DND-41 (cell line): ENCODE measurements at places on chromosomes 7 and 10.
A peak's percentile ranks its signal among the peaks of the same experiment; 100 is the strongest.

GRCh38 chr10:13699216-13699615, 112.5 kb downstream of the PRPF18 start:
- no peak overlapping the region for H3K4me3 ChIP-seq
- DNase-seq = no peak
- H3K36me3 ChIP-seq = peaks cover 70% of the 10 kb centered on the region
- H3K4me1 ChIP-seq = peaks cover 51% of the 10 kb centered on the region
- peak overlapping the region; percentile 93 for H3K27ac ChIP-seq

DNA sequence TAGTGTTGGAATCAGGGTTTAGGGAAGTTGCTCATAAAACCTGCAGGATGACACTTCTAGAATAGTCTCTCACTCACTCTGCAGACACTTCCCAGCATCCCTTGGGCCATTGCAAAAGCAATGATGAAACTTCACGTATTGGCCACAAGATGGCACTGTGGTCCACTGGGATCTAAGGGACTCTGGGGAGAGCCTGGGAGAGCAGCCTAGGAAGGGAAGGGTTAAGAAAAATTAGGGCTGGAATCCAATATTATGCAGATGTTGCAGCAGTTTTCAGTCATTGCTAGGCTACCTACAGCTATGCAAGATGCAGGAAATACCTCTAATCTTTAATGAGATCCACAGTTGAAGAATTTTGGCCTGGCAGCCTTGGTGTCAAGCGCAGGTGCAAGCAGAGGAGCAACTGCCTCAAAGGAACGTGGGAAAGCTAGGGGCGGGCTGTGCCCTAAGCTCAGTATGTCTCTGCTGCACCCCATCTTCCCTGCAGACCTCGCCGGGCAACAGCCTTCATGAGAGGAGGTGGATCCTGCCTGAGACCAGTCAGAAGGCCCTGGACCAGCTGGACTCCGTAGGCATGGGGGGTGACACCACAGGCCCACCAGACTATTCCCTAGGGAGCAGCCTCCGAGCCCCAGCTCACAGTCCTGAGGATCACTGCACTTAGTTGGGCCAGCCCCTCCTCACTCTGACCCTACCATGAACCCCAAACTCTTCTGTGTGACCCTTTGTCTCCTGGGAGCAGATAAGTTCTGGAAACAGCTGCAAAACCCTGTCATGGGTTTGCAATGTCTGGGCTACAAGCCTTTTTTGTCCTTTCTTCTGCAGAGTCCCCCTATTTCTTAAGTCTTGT, 127.9 kb upstream of the PRSS58 start:
- peak overlapping the region; percentile 56 for H3K4me3 ChIP-seq
- H3K36me3 ChIP-seq = no peaks in the 10 kb centered on the region
- H3K27me3 ChIP-seq = no peaks in the 10 kb centered on the region

DNA sequence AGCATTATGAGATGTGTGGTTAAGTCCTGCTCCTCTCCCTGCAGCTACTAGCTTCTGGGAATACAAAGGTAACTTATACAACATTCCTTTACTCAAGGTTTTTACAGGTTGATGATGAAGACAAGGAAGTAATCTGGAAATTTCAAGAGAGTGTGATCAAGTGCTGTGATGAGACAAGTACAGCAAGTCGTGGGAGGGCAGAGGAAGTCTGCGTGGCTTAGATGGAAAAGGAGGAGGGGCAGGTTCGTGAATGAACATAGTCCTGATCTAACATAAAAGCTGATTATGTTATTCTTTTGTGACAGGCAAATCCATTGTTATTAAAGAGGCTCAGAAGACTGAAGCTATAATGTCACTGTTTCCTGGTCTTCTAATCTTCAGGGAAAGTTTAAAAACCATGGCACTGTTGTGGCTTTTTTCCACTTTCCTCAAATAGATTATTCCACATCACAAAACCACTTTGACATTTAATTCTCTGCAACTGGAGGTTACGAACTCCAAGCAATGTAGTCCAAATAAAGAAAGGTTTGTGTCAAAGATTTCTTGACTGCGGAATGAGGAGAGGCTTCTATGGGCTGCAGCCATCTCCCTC, 84.1 kb downstream of the CPXM2 start:
- DNase-seq = no peak
- H3K27ac ChIP-seq = no peak overlapping the region
- H3K4me3 ChIP-seq = no peak overlapping the region
- no peaks in the 10 kb centered on the region for H3K36me3 ChIP-seq

DNA sequence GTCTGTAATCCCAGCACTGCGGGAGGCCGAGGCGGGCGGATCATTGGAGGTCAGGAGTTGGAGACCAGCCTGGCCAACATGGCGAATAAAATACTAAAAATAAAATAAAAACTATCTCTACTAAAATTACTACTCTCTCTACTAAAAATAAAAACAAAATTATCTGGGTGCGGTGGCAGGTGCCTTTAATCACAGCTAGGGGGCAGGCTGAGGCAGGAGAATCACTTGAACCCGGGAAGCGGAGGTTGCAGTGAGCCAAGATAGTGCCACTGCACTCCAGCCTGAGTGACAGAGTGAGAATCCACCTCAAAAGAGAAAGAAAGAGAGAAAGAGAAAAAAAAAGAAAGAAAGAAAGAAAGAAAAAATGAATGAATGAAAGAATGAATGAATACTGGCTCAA, 351.4 kb downstream of the ELMO1 start:
- H3K27ac ChIP-seq = no peak overlapping the region
- no peaks in the 10 kb centered on the region for H3K27me3 ChIP-seq
- H3K4me3 ChIP-seq = no peak overlapping the region
- no peak for DNase-seq
- peaks cover 25% of the 10 kb centered on the region for H3K36me3 ChIP-seq

GRCh38 chr10:71217266-71218045, 5.1 kb downstream of the UNC5B start:
- H3K4me3 ChIP-seq = no peak overlapping the region
- peaks cover 32% of the 10 kb centered on the region for H3K27me3 ChIP-seq
- no peaks in the 10 kb centered on the region for H3K36me3 ChIP-seq
- no peak overlapping the region for H3K27ac ChIP-seq

GRCh38 chr7:26865094-26865388, 651 bp upstream of the SKAP2 start:
- peaks cover 25% of the 10 kb centered on the region for H3K4me1 ChIP-seq
- peak overlapping the region; percentile 63 for H3K4me3 ChIP-seq
- H3K27ac ChIP-seq = peak overlapping the region; percentile 95

- DNase-seq = no peak
- H3K27ac ChIP-seq = no peak overlapping the region
- no peaks in the 10 kb centered on the region for H3K36me3 ChIP-seq
- H3K4me1 ChIP-seq = no peaks in the 10 kb centered on the region
- peaks cover 5% of the 10 kb centered on the region for H3K27me3 ChIP-seq
- no peak overlapping the region for H3K4me3 ChIP-seq
These were observed 29.4 kb downstream of the CDH23 start for GRCh38 chr10:71426058-71426605.

- H3K4me3 ChIP-seq = no peak overlapping the region
- H3K27ac ChIP-seq = no peak overlapping the region
- no peaks in the 10 kb centered on the region for H3K27me3 ChIP-seq
- peaks cover 4% of the 10 kb centered on the region; the same call in 1 of the 2 replicates for H3K36me3 ChIP-seq
- DNase-seq = peak; percentile 78
These were observed 52.5 kb downstream of the PRF1 start for GRCh38 chr10:70549962-70550458.

DNA sequence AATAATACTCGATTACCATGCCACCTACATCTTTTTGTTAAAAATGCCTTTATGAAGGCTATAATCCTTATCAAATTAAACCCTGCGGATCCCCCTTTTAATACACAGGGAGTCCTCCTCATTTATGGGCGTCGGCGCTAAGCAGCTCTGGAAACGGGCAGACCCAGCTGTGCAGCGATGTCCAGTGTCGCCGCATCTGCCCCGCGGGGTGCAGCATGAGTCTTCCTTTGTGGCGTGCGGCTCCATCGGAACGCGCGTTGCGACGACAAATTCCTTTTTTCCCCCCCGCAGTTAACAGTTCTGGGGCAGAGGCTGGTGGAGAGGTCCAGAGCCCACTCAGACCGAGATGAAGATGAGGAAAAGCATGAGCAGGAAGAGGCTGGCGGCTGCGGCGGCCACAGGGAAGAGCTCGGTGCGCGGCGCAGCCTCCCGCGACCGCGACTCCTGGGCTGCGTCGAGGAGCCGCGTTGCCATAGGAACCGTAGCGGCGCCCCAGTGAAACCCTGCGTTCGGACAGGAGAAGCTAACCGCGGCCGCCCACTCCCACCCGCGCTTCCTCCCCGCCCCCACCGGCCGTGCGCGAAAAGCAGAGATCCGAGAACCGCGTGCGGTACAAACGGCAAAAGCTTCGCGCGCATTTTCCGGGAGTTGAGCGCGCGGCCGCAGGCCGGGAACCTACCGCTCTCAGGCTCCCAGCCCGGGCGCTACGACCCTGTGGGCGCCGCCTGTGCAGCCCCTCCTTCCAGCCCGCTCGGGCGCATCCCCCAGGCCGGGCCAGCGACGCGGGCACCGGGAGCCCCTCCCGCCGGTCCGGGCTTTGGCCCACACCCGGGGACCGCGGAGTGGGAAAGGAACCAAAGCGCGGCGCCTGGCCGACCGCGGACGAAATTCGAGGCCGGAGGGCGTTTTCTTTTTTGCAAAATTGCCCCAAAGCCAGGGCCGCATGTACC, 130.6 kb downstream of the SPAG6 start:
- no peaks in the 10 kb centered on the region for H3K36me3 ChIP-seq
- no peak for DNase-seq
- H3K27me3 ChIP-seq = no peaks in the 10 kb centered on the region
- no peak overlapping the region for H3K4me3 ChIP-seq
- H3K4me1 ChIP-seq = peaks cover 16% of the 10 kb centered on the region

- no peaks in the 10 kb centered on the region for H3K4me1 ChIP-seq
- no peak overlapping the region for H3K4me3 ChIP-seq
- peaks cover 7% of the 10 kb centered on the region for H3K27me3 ChIP-seq
- no peak overlapping the region for H3K27ac ChIP-seq
- DNase-seq = no peak
These were observed 49.4 kb upstream of the IGFBP3 start for GRCh38 chr7:45970454-45970853.

DNA sequence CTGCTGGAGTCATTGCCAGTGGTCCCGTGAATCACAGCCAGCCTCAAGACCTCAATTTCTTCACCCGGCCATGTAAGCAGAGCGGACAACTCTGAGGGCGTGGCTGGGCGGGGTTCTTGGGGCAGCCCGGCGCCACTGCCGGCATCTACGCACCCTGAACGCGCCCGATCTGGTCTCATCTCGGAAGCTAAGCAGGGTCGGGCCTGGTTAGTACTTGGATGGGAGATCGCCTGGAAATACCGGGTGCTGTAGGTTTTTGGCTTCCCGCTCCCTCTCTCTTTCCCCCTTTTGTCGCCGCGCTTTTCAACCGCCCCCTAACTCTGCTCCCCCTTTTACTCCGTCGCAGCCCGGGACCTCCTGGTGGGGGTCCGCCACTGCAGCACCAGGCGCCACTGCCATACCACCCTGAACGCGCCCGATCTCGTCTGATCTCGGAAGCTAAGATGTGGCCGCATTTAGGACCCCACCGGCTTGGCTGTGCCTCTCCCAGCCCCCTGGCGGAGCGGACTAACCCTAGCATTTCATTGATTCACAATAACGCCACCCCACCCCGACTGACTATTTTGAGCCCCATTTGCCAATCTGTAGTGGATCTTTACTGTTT, 25.3 kb downstream of the GARIN1A start:
- no peak for DNase-seq
- H3K36me3 ChIP-seq = no peaks in the 10 kb centered on the region
- peaks cover 9% of the 10 kb centered on the region for H3K27me3 ChIP-seq
- H3K4me3 ChIP-seq = no peak overlapping the region
- no peak overlapping the region for H3K27ac ChIP-seq

GRCh38 chr7:94303695-94304094, 91.0 kb upstream of the COL1A2 start:
- no peak overlapping the region for H3K4me3 ChIP-seq
- no peaks in the 10 kb centered on the region for H3K36me3 ChIP-seq
- no peak for DNase-seq
- H3K4me1 ChIP-seq = no peaks in the 10 kb centered on the region
- no peaks in the 10 kb centered on the region for H3K27me3 ChIP-seq
- no peak overlapping the region for H3K27ac ChIP-seq

GRCh38 chr7:5183155-5183554, 6.9 kb upstream of the WIPI2 start:
- peaks cover 2% of the 10 kb centered on the region for H3K27me3 ChIP-seq
- H3K4me1 ChIP-seq = no peaks in the 10 kb centered on the region
- H3K36me3 ChIP-seq = no peaks in the 10 kb centered on the region
- no peak overlapping the region for H3K27ac ChIP-seq
- no peak overlapping the region for H3K4me3 ChIP-seq
- no peak for DNase-seq
